Activated naive CD4-positive, alpha-beta T cell treated with anti-CD3 and anti-CD28 coated beads, Interleukin-2, amount 50 U/mL, for 16 hours (primary cell): ENCODE measurements at places on chromosomes 6 and 20.

DNA sequence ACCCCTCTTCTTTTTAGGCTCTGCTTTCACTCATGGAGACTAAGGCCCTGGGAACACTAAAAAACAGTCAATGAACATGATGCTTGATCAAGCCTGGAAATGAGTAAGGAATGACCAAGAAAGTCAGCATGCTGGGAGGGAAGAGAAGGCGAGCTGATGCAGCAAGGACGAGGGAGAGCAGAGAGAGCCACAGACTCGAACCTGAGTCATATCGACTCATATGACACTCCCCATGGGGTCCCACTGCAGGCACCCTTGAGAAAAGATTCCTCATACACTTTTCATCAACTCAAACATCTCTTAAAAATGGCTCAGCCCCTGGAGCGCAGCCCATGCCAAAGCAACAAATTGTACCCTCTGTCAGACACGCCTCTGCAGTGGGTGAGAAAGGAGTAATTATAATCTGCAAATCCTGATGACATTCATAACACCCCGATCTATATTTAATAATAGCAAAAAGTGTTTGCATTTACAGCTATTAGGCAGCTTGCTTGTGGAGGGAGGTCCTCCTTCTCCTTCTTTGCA, 127.2 kb downstream of the F13A1 start:
- DNase-seq = no peak

- DNase-seq = no peak
Observed at GRCh38 chr6:88008411-88008810, 39.2 kb upstream of the SPACA1 start.

DNA sequence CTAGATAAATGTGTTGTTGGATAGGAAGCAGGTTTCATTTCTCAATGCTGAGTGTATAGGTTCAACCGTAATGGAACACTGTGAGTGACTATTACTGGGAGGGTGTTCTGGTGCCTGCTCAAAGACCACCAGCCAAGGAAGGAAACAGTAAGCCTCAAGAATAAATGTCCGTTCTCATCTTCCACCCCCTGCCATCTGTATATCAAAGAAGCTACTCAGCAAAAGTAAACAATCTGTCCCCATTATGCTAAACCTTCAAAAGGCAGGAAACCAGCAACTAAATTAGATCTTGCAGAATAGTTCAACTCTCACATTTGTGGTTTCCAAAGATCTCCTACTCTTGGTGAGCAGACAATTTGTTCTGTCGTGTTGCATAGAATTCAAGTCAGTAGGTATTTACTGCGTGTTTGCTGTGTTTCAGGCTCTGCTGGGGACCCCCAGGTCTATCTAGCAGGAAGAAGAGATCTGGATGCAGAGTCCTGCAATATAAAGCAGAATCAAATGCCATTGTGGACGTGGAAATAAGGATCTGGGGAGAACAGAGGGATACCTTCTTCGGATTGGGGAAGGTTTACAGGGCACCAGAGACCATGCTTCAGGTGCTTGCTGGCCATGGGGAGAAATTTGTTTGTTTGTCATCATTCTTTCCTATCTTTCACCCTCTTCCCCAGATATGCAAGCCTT, 87.3 kb downstream of the SCML4 start:
- no peak for DNase-seq

- DNase-seq = no peak
Observed at GRCh38 chr20:19887556-19888268, 129.4 kb upstream of the NAA20 start.

- DNase-seq = no peak
Observed at GRCh38 chr20:56244259-56244658, 4.3 kb upstream of the MC3R start.

DNA sequence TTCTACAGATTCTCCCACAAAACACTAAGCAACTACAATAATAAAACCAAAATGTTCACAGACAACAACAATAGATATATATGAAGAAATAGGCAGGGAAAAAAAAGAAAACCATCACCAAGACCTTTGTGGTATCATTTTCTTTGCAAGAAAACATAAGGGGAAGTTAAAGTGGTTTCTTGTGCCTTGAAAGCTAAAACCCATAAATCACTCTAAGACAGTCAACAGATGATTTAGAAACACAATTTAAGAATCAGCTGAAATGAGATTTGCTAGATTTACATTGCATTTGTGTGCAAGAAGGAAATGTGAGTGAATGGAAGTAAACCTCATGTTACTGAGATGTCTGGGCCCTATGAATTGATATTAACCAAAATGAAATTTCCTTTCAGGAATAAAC, 1265.4 kb upstream of the GJE1 start:
- DNase-seq = no peak

DNA sequence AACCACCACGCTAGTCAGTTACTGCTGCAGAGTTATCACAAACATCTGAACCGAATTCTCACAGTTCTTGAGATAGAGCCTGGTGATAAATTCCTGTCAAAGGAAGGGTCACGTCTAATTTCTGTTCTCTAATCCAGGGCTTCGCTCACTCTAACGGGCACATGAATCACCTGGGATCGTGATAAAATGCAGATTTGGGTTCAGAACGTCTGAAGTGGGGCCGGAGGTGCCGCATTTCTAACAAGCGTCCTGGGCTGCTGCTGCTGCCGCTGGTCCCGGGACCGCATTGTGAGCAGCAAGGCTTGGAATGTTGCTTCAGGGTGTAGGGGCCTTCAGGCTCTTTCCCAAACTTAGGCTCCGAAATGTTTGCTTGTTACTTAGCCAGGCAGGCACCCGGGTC, 264.1 kb downstream of the CDC5L start:
- DNase-seq = no peak

- DNase-seq = no peak
Observed at GRCh38 chr6:66355471-66355870, 648.4 kb upstream of the EYS start.
